ENCODE measurements at places on chromosomes 13 and 19.

GRCh38 chr19:14562660-14563589, 8.9 kb downstream of the NDUFB7 start:
- DNase-seq, result no peak

DNA sequence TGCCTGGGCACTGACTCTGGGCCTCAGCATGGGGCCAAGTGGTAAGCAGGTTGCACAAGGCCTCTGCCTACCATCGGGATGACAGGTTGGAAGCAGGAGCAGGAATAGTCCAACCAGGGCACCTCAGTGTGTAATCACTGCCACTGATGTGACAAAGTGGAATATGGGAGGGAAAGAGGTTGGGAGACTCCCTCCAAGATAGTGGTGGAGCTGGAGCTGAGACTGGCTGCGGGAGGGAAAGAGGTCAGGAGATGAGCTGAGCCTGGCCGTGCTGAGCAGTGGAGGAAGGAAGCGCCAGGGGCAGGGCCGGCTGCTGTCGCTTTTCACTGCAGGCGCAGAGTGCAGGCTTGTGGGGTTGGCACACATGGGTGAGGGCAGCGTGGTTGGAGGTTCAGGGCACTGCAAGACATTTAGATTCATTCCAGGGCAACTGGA, 6.8 kb downstream of the UPF3A start:
- no peak for DNase-seq

GRCh38 chr19:6071875-6072274, 38.4 kb downstream of the RFX2 start:
- DNase-seq, result no peak

DNA sequence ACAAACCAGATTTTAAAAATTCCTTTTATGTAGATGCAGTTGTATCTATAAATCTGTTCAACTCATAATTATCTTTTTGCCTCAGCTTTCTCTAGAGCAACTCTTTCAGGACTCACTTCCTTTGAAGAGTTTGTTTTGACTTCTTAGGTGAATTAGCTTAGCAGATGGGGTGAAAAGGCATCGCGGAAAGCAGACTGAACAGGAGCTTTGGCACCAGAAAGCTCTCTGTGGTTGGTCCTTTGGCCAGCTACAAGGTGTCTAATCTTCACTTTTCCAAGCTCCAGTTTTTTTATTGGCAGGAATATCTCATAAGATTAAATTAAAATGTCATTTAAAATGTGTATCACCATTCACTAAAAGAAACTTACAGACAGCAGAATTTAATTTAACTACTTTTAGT, 60.6 kb upstream of the KLF12 start:
- DNase-seq, result no peak

DNA sequence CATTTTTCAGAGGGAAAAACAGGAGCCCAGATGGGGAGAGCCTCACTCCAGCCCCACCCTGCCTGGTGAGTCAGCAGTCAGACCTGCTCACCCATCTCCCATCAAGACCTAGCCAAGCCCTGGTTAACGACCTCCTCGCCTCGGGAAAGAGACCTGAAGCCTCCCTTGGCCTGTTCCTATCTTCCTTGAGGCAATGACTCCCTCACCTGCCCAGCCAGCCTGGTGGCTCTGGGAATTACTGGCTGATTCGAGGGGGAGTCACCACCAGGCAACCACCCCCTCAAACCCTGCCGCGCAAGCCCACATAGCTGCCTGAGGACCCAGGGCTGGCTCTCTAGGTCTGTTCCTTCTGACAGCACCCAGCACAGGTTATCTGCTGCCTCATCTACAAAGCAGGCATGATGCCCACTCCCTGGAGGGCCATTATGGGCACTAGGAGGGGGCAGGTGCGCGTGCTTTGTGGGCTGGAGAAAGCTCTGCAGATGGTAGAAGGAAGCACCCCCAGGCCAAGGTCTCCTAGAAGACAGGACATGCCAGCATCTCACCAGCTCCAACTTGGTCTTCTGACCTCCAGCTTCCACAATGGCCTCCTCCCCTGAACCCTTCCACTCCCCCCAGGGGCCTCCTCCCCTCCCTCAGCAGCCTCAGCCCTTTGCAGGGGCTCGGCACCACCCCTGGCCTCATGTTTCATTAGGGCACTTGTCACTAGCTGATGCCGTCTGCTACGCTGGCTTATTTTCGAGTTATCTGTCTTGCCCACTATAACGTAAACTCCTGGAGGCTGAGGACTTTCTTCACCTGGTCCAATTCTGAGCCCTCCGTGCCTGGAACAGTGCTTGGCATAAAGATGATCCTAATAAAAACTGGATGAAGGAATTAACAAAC, 10.4 kb downstream of the DEDD2 start:
- DNase-seq, result no peak

Measured in stimulated activated CD8-positive, alpha-beta memory T cell treated with anti-CD3 and anti-CD28 coated beads, Interleukin-15, amount 100 ng/mL, for 1 hour (primary cell).